ENCODE measurements at places on chromosomes 6 and 20. TPM values are rescaled to one million over a fixed set of nuclear protein-coding genes. Genes with fewer than 3 reads are reported as not detected.

DNA sequence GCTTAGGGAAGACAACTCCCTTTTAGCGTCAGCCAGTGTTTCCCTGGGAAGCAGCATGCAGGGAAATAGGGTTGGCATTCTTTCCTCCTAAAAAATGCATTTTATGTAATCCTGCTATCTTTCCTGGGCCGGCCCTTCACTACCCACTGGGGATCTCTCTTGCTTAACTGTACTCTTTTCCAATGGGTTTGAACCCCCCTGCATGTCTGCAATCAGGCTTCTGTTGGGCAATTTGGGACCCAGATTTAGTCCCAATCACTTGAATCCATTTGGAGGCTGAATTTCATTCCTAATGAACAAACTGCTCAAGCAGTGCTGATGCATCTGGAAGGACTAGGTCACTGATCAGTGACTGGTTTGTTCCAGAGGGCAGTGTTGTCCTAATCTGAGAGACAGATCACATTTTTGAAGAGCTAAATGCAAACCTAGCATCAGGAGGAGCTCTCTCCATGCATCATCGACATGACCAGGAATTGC lies 152.0 kb downstream of the TSHZ2 start:
- no peak for DNase-seq

DNA sequence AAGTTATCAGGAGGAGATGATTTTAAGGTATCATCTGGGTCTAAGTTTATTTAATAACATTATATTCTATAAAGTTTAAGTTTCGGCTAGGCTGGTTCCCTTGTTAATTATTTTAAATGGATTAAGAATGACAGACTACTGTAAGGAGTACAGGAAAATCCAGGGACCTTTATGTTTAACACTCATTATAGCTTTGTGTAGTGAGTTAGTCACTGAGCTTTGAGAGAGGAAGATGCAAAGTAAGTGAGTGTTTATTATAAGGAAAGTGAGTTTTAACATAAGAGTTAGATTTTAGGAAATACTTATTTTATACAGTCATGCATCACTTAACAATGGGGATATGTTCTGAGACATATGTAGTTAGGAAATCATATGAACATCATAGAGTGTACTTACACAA lies 485.5 kb downstream of the MMUT start:
- DNase-seq, result no peak

- no peak for DNase-seq
Measured at GRCh38 chr6:27809067-27809938, 102.9 kb downstream of the OR2B2 start.

The GRM1 gene
- total RNA-seq, result under 0.01 TPM

The MATN4 gene
- total RNA-seq, result 0.23 TPM

All from LHCN-M2 (cell line).